ENCODE measurements at places on chromosomes 11 and 22.
A peak's percentile ranks its signal among the peaks of the same experiment; 100 is the strongest.

- DNase-seq: no peak
Observed at GRCh38 chr11:60991457-60991856, 20.0 kb downstream of the CD6 start.

DNA sequence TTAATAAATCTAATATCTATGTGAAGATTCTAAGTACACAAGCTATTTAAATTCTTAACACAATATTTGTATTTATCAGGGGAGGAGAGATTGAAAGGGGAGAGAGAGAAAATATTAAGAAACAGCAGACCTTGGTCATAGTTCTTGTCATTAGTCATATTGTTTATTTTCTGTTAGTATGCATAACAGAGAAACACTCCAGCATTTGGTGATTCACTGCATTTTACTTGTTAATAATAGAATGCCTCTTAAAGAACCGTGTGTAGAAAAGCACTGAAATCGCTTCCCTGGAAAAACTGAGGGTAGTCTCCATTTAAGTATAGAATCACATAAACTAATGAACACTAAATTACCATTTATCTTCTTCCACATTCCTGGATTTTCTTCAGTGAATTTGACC, 122.7 kb upstream of the TRPC6 start:
- no peak for DNase-seq

DNA sequence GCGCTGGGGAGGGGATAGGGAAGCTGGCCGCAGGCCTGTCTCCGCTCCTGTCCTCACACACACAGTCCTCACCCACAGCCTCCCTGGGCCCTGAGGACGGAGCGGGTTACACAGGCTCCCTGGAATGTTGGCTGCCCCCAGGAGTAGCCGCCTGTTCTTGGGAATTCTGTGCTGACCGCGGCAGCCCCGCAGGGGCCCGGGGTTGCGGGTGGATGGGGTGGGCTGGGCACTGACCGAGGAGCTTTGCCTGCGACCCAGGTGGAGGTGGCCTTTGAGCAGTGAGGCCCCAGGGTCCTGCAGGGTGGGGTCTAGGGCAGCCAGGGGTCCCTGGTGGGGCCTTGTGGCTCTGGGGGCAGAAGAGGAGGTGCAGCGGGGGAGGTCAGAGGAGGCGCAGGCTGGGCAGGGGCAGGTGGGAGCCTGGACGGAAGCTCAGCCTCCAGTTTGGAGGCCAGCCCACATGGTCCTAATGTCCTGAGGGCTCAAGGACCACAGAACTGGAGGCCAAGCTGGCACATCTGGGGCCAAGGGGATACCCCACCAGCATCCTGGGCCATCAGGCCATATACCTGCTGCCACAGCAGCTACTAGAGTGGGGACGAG, 6.6 kb upstream of the MRGPRG start:
- no peak for DNase-seq

DNA sequence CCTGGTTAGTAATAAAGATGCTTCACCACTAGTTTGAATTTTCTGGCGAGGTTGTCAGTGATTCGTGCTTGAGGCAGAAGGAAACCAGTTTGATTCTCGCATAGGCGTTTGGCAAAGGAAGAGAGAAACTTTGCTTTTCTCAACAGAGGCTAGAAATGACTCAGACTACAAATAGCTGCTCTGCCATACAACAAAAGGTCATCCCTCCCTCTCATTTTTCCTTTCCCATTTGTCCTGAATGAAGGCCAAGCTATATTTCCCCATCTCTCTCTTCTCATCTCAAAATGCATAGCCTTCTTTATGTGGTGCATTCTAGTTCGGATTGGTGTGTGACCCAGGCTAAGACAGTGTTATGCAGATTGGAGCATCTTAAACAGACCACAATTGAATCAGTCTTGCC, 741.4 kb downstream of the NTM start:
- no peak for DNase-seq

GRCh38 chr11:124176925-124177715, 6.0 kb upstream of the OR10D3 start:
- no peak for DNase-seq

- DNase-seq: no peak
Observed at GRCh38 chr22:32482708-32483107, 8.1 kb downstream of the FBXO7 start.

- no peak for DNase-seq
Observed at GRCh38 chr11:101264306-101264705, 134.7 kb upstream of the PGR start.

DNA sequence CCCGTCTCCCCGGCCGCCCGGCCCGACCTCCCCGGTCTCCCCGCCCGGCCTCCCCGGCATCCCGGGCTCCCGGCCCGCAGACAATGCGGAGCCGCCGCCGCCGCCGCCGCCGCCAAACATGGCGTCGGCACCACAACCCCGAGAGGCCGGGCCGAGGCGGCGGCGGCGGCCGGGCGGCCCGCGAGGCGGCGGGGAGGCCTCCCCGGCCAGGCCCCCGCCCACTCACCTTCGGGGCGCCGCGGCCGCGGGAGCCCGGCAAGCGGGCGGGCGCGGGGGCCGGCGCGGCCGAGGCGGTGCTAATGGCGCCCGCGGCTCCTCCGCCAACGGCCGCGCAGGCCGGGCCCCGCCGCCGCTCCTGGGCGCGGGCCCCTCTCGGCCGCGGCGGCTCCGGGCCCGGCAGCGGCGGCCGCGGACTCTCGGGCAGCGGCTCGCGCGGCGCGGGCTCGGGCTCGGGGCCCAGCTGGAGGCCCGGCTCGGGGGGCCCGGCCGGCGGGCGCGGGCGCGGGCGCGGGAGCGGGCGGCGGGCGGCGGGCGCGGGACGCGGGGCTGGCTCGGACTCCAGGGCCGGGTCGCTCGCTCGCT, 311 bp downstream of the BRD1 start:
- DNase-seq: no peak

DNA sequence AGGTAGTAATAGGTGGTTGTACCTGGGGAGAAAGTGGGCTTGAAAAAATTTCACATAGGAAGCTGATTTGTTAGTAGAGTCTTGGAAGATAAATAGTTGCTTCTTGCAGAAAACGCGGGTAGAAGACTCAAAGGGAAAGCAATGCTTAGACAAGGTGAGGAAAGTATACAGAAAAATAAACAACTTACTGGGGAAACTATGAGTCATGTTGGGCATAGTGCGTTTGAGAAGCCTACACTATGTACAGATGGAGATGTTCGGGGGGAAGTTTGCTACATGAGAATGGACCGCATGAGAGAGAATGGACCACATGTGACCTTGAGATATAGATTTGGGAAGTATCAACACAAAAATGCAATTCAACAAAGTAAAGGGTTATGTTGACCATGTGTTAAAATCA, 86.7 kb upstream of the DDI1 start:
- no peak for DNase-seq

DNA sequence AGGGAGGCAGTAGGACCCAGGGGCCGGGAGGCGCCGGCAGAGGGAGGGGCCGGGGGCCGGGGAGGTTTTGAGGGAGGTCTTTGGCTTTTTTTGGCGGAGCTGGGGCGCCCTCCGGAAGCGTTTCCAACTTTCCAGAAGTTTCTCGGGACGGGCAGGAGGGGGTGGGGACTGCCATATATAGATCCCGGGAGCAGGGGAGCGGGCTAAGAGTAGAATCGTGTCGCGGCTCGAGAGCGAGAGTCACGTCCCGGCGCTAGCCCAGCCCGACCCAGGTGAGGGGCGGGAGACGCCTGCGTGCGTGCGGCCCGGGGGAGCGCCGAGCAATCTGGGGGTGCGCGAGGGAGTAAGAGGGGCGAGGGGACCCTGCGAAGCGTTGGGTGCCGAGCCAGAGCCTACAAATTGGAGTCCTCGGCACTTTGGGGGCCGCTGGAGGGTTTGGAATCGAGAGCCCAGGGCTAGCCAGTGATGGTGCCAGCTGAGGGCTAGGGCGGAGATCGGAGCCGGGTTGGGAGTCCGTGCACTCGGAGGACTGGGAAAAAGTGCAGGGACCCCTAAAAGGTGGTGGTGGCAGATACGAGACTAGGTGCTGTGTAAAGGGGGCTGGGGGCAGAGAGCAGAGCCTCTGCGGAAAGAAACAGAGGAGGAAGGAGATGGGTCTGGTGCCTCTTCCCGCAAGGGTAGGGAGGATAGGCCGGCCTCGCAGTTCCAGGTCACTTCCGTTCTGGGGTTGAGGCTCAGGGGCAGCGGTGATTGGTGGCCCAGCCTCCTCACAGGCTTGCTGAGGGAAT, at the start of gene SERPINH1:
Gene SERPINH1, plus strand, starts transcription at position 206 of the 788 bp plus-strand sequence. CDS start 4,097 bp downstream, outside the sequence.
- peak; percentile 66 for DNase-seq

- no peak for DNase-seq
Observed at GRCh38 chr11:111930472-111930871, 6.7 kb upstream of the DIXDC1 start.

GRCh38 chr11:67369801-67370284, 3.6 kb downstream of the CLCF1 start:
- DNase-seq: no peak

GRCh38 chr11:19698493-19699292, 13.9 kb upstream of the NAV2 start:
- no peak for DNase-seq

- no peak for DNase-seq
Observed at GRCh38 chr11:44758983-44759382, 32.2 kb downstream of the TSPAN18 start.

GRCh38 chr22:28999919-29000556, 61.6 kb downstream of the C22orf31 start:
- DNase-seq: no peak

- no peak for DNase-seq
Observed at GRCh38 chr11:120074076-120074475, 63.8 kb downstream of the TRIM29 start.

GRCh38 chr11:76824980-76825725, 35.6 kb upstream of the ACER3 start:
- no peak for DNase-seq

GRCh38 chr11:118263112-118263511, 985 bp downstream of the MPZL2 start:
- DNase-seq: no peak

- no peak for DNase-seq
Observed at GRCh38 chr22:50162391-50162956, 8.1 kb upstream of the PANX2 start.

GRCh38 chr22:47130883-47131631, 368.6 kb downstream of the TBC1D22A start:
- DNase-seq: no peak

GRCh38 chr11:120184371-120184945, 26.4 kb upstream of the OAF start:
- no peak for DNase-seq

- no peak for DNase-seq
Observed at GRCh38 chr11:36229091-36229705, 60.0 kb downstream of the COMMD9 start.

DNA sequence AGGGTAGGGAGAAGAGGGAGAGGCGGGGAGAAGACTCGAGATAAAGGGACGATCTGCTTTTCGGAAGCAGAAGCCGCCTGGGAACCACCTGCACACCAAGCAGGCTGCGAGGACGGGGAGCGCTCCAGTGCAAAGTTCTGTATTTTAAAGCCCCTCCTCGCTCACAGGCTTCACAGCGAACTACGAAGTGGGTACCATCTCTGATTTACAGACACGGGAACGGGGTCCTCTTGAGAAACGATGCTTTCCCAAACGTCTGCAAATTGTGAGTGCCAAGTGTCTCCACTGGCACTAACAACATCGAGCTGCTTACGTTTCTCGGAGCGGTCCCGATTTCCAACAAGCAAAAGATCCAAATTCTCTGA, 700 bp upstream of the STX3 start:
- no peak for DNase-seq

DNA sequence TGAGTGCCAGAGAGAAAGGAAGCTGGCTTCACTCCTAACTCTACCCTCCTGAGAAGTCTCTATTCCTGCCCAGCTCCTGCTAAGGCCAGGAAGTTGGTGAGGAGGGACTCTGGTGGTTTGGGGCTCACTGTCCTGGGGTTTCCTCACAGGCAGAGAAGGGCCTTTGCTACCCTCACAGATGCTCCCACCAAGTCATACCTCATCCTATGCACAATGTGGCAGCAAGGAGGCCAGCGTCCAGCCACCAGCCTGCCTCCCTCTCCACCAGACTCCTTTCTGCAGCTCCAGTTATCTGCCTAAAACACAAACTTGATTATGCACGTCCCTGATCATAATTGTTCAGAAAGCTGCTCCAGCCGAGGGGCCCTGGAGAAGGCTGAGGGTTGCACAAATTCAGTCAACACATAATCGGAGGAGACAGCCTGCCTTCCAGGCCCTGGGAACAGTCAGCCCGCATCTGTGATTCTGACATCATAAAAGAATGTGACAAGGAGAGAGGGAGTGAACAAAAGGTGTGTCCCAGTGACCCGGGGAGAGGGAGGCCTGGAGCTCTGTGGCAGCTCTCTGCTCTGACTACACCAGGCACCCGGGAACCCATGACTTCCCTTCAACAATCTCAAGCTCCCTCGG, 28.8 kb downstream of the DKK3 start:
- no peak for DNase-seq

DNA sequence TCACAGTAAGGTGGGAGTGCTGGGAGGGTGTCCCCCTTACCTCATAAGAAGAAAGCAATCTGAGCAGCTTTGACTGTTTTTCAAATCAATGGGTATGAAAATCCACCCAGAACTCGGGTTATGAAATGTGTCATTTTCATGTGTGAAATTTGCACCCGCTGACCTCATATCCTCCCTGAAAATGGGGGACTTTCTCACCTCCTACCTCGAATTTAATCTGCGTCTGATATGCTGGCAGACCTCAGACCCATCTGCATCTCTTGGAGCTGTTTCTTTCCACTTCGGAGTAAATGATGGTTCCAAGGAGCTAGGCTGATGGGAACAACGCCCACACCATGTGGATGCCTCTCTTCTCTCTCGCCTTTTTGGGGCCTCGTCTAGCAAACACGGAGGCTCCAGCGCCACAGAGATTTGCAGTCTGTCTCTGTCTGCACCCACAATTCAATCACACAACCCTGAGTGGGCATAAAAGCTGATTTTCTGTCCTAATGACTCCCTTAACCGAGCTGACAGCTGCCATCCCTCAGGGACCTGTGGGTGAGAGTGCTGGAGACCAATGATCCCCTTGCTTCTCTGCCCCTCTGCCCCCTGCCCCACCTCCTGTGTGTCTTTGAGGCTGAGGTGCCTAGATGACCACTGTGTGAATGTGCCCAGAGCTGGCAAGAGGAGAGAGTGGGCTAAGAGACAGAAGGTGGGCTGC, 71.0 kb downstream of the TRIM29 start:
- no peak for DNase-seq

DNA sequence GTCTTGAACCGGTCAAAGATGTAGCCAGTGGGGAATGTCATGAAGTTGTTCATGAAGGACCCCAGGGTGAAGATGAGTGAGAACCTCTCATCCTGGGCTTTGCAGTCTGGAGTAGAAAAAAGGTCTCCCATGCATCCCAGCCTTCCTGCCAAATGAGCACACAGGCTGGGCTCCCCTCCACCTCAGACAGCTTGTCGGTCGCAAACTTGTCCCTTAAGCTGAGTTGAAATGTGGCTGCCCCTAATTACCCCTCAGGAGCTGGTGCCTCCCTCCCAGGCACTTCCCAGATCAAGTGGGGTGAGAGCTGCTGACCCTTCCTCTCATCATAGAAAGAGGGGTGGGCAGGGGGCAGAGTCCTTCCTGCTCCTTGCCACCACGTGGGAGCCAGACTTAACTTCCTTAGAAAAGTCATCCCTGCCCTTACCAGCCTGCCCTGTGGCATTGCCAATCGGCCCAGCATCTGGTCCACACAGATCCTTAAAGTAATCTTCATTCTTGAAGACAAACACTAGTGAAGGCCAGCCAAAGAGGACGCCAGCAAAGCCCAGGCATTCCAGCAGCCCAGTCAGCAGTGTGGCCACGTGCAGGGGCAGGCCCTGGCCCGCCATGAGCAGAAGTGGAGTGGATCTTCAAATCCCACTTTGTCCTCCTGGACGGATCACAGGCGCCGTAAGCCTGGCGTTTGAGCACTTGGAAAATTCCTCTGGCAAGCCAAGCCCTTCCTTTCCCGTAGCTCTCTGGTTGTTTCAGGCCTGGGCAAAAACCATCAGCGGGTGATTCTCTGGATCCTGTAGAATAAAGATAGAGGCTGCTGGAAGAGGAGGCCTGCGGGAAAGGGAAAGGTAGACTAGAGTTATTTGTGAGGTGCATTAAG, 1.1 kb downstream of the SLC43A3 start:
- DNase-seq: peak; percentile 7
